ENCODE measurements at places on chromosomes 5 and 9. TPM values are rescaled to one million over a fixed set of nuclear protein-coding genes. Genes with fewer than 3 reads are reported as not detected.

The FAM81B gene
- not detected for polyA plus RNA-seq

The TMEM171 gene
- 38.1 TPM for polyA plus RNA-seq

The MORN5 gene
- polyA plus RNA-seq, result not detected

The PCDHA13 gene
- 0.06 TPM for polyA plus RNA-seq

The GDF9 gene
- not detected for polyA plus RNA-seq

The DCTN4 gene
- 17.9 TPM for polyA plus RNA-seq

DNA sequence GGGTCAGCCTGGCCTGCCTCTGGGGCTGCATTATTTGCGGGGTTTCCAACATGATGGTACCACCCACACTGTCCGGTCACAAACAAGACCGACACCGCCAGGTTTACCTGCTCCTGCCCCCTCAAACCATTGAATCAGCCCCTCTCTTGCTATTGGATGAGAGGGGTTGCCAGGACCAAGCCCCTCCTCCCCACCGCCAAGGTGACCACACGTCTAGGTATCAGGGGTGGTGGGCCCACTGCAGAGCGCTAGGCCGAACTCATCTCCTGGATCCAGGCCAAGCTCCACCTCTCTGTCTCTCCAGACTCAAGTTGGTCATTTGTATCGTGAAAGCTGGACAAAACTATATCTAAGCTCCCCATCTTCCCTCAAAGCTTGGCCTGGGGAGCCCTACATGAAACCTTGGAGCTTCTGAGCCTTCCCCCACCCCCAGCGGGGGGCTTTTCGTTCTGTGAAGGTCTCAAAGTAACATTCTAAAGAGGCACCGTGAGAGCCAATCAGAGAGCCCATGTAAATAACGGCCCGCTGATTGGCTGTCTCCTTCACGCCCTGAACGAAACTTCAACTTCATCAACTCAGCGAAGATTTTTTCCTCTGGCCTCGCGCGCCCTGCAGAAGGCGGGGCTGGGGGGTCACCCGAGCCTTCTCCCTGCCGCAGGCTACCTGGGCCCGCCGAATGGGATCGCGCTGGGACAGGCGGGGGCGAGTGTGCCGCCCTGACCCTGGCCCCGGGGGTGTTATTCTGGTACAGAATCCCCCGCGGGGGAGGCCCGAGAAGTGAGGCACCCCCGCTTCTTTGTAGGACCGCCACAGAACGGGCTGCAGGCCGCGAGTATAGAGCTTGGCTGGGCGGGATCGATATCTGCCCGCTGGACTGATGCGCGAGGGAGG is 49.6 kb upstream of the PSD2 start:
- DNase-seq, result peak; percentile 86

- no peak for DNase-seq
These were observed 598 bp upstream of the TMED7 start for GRCh38 chr5:115626445-115626823.

- no peak for DNase-seq
These were observed 52.5 kb upstream of the SGCD start for GRCh38 chr5:156274453-156274852.

DNA sequence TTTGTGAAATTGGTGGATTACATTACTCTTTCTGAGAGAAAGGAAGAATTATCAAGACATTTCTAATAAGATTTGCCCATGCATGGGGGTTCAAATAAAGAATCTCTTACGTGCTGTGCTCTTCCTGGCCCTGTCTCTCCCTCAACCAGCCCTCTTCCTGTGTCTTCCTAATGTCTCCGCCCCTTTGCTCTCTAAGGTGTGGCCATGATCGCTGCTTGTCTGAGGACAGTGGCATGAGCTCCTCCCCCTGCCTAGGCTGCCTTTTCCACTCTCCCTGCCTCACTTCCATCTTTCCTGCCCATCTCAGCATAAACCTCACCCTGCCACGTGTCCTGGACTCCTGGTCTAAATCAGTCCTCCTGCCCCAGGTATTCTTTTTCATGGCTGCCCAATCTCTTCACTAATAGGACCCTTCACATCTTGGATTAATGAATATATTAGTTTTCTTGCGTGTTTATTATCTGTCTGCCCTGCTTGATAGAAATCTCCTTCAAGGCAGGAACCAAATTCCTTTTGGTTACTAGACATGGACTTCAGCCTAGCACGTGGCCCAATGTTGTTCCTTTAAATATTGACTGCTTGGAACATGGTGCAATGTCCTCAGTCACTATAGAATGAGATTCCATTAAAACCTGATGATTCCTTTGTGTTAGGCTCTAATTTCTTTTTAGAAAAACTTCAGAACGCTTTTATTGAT is 122.3 kb downstream of the MTRR start:
- DNase-seq, result no peak

DNA sequence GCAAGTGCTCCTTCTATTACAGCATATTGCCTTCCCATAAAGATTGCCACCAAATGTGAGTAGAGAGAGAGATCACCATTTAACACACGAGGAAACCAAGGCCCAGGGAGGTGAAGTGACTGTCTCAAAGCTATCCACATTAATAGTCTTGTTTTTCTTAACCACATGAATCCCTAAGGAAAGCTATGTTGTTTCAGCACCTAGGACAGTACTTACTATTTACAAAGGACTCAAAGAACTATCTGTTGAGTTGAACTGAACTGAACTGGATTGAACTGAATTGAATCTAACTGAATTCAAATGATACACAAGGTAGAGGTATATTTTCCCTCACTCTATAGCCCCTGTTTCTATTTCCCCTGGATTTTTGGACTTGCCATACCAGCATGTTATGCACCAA is 430.4 kb downstream of the CAAP1 start:
- DNase-seq, result no peak

- DNase-seq, result no peak
These were observed 360.2 kb upstream of the GRIA1 start for GRCh38 chr5:153130296-153130695.

DNA sequence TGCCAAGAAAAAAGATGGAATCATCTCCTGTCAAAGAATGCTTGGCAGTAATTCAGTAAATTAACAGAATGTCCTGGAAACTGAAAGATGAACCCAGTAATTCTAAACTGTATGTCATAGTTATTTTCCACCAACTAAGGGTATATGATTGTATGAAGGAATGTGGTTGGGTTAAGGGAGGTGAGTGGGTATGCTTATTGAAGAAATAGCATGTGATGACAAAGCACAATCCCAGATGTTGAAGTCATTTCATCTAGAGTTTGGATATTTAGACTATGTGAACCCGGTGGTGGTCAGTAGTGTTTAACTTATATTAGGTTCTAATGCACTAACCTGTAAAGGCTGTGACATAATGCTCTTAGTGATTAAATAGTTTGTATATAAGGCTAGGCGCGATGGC is 87.3 kb downstream of the CDKN2A start:
- DNase-seq, result no peak

DNA sequence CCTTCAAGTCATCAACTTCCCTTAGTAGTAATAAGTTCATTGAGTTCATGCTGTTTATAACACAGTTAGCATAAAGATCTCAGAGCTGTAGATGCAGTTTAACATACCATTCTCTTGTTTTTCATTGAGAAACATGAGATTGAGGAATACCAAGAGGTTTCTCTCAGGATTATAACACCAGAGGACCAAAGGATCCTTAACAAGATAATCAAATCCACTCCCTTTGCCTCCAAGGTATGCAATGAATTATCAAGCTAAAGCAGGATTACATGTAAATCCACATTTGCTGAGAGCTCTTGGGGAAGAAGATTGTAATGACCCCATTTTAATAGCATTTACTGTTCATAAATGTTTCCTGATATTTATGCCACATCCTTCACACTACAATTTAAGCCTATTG is 35.1 kb upstream of the DAB2 start:
- no peak for DNase-seq

- no peak for DNase-seq
These were observed 19.8 kb upstream of the NTNG2 start for GRCh38 chr9:132141948-132142594.

GRCh38 chr5:23437011-23437410 is 70.4 kb upstream of the PRDM9 start:
- DNase-seq, result no peak

DNA sequence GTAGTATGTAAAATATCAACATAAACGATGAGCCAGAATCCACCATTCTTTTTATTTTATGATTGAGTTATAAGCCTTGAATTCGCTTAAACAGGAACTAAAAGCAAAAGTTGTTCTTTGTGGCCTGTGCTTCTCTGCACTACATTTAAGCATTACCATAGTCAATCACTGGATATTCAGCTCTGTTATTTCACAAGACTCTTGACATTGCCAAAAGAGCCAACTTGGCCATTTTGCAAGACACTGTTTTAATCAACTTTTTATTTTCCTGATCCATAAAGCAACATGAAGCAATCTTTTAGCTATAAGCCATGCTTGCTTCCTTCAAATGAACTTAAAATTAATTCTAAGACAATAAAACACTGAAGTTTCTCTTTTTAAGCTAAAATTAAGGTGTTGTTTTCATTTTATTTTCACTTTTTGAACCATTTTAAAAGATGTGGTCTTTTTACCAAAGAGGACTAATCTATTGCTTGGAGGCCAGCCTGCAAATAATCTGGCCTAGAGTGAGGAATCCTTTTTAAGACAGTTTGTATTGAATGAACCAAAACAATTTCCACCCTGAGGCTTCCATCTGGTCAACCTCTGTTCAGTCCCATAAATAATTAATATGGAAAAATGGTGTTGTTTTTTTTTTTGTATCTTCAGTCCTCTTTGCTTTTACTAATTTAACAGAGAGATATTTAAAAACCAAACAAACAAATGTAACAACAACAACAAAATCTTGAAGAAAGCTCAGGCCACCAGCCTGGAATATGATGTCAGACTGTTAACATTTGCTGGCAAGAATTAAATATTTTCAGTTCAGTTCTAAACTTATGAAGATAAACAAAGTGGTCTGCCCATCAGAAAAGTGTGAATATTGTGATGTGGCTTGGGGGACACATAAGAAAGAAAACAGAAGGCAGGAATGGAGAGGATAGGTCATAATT is 274.4 kb downstream of the MARCHF11 start:
- DNase-seq, result no peak

DNA sequence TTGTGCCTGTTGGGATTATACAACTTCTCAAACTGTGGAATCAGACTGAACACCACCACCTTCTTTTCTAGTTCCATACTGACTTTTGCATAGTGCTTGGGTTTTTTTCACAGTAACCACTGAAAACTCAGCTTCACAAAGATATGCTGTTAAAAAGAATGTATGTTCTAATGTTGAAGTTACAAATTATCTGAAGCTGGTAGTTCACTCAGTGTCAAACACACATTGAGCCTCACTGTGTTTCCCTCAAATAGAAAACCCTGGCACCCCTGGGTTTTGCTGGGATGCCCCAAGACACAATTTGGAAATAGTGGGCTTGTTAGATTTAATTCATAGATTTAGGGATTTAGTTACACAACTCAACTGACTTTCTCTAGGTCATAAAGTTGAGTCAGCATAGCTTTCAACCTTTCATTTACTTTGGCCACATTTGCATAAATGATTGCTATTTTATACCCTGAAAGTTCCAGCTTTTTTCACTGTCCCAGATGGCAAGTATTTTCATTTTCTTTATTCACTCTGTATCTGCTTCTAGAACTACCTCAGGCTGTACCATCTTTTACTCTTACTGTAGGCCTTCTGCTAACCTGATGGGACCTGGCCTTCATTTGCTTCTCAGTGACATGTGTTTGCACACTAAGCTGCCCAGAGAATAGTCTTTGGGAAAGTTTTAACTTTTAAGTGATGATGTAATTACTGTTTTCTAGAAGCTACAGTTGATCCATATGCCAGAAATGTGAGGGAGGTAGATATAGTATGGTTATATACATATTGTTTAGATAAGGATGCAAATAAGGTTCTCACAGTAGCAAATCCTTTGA is 115.1 kb downstream of the CDC42SE2 start:
- DNase-seq, result no peak

- no peak for DNase-seq
These were observed at the start of gene HMMR for GRCh38 chr5:163460562-163461171. HMMR (plus strand) TSS chr5:163460632; CDS start chr5:163460693, 61 bp downstream.

GRCh38 chr5:124060413-124061067 is 548.6 kb downstream of the CSNK1G3 start:
- DNase-seq, result no peak

DNA sequence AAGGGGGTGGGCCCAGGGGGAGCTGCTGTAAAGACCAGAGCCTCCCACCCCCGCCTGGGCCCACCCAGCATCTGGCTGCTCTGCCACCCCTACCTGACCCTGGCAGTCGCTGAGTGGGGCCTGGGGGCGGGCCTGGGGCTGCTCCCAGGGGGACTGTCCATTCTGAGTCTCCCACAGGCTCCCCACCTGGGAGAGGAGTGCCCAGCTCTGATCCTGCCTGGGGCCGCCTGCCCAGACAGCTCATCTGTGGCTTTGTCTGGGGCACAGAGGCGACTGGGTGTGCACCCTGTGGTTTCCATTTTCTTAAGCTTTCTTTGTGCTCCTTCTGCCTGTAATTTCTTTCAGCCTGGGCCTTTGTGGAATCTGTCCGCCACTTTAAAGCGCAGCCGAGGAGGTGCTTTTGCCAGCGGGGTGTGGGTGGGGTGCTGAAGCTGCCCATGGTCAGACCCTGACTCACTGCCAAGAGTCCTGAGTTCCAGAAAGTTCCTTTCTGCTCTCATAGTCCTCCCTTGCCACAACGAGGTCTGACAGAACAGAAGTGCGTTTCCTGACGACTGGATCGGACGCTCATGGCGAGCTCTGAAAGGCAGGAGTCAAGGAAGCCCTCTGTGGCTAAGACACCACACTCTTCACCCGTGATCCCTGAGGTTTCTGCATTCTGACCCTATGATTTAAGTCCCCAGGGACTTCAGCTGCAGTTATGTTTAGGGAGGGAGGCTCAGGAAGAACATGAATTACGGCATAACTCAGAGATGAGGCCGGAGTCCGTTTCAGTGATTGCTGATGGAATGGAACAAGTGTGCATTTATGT is 225.0 kb downstream of the FANCC start:
- DNase-seq, result peak; percentile 59

DNA sequence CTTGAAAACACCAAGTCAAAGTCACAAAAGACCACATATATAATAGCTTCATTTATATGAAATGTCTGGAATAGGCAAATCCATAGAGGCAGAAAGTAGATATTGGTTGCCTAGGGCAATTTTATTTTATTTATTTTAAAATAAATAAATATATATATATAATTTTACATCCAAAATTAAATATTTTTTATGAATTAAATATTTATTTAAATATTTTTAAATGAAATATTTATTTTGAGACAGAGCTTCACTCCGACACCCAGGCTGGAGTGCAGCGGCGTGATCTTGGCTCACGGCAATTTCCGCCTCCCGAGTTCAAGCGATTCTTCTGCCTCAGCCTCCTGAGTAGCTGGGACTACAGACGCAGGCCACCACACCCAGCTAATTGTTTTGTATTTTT is 58.9 kb upstream of the ATG10 start:
- DNase-seq, result no peak

DNA sequence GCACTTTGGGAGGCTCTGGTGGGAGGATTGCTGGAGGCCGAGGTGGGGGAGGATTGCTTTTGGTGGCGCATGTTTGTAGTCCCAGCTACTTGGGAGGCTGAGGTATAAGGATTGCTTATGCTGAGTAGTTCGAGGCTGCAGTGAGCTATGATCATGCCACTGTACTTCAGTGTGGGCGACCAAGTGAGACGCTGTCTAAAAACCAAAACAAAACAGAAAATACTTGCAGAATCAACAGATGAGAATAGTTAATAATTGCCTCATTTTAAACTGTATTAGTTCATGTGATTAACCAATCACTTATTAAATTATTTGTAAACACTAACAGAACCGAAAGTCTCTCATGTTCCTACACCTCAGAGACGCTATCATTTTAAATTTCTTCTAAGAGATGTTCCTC is 118.1 kb downstream of the CCDC171 start:
- DNase-seq, result no peak
